HTR-8/SVneo (cell line): ENCODE measurements at places on chromosomes 3 and 15.

DNA sequence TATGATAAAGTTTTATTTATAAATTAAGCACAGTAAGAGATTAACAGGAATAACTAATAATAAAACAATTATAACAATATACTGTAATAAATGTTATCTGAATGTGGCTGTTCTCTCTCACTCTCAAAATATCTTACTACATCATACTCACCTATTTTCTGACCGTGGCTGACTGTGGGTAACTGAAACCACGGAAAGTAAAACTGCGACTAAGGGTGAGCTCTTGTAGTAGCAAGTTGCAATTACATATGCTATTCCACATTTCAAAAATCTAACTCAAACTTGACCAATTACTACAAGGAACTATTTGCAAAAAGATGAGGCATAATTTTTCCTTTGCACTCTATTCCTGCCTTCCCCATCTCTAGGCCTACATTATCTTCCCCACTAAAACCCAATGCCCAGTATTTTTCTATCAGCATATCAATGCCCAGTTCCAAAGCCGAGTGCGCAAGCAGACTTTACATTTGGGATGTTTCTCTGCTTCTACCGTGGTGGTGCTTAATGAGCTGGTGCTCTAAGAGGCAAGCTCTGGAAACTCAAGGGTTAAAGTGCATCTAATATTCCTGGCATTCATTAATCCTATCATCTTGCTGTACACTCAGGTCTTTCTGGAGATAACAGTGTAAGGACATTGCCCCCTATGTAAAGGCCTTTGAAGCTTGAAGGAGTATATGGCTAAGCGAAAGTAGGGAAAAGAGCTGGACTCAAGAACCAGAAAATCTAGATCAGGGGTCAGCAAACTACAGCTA lies 6.7 kb downstream of the PCYT1A start:
- DNase-seq, result no peak

- no peak for DNase-seq
These were observed 50.0 kb upstream of the RFX7 start for GRCh38 chr15:56293495-56294292.

- DNase-seq, result no peak
These were observed 26.0 kb upstream of the CORO2B start for GRCh38 chr15:68552773-68553172.

- no peak for DNase-seq
These were observed 112.3 kb downstream of the P3H2 start for GRCh38 chr3:190008432-190008831.

DNA sequence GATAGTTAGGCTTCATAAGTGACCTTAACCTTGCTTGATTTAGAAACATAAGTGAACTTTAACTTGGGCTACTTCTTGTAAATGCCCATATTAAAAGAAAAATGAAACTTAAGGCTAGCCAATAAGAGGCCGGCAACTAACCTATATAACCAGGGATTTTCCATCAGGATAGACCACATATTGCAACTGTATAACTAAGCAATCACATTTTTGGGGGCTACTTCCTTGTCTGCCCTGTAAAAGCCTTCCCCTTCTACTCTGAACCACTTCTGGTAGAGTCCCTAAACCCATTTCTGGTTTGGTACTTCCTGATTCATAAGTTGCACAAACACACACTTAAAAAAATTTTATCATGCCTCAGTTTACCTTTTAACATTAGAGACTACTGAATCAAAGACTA lies 150.9 kb upstream of the UBE2E2 start:
- DNase-seq, result no peak

- no peak for DNase-seq
These were observed 823.0 kb downstream of the CADM2 start for GRCh38 chr3:85781806-85782205.

DNA sequence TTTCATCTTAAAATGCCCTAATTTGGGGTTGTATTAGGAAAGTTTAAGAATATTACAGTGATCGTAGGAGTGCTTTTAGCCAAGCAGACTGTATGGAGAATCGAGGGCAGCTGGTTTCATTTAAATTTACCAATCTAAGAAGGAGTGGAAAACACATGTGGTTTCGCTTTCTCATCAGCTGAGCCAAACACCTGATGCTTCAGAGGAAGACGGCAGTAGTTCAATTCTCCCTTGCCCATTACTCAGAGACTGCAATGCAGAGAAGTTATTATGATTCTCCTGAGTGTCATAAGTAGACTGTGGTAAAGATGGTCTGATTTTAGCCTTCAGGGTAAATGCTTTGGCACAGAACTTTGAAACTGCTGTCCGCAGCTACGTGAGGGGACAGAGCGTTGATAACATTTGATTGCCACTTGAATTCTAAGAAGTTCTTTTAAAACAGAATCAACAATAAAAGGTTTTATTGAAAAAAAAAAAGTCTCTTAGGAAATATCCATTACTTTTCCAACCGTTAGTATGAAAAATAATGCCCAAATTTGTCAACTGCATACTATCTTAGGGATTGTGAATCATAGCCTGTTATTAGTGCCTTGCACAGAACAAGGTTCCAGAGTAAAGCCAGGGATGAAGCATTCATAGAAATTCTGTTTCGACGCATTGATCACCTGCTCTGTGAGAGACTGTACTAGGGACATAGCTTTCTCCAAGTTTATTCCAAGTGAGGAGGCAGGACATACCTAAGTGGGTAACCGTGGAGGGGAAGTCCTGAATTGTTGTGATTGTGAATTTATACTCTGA lies 25.6 kb downstream of the LYSMD4 start:
- no peak for DNase-seq

- DNase-seq, result peak; percentile 65
These were observed 5.5 kb upstream of the CD200 start for GRCh38 chr3:112327371-112327951.

- no peak for DNase-seq
These were observed 1.8 kb upstream of the ABTB1 start for GRCh38 chr3:127670761-127671522.

DNA sequence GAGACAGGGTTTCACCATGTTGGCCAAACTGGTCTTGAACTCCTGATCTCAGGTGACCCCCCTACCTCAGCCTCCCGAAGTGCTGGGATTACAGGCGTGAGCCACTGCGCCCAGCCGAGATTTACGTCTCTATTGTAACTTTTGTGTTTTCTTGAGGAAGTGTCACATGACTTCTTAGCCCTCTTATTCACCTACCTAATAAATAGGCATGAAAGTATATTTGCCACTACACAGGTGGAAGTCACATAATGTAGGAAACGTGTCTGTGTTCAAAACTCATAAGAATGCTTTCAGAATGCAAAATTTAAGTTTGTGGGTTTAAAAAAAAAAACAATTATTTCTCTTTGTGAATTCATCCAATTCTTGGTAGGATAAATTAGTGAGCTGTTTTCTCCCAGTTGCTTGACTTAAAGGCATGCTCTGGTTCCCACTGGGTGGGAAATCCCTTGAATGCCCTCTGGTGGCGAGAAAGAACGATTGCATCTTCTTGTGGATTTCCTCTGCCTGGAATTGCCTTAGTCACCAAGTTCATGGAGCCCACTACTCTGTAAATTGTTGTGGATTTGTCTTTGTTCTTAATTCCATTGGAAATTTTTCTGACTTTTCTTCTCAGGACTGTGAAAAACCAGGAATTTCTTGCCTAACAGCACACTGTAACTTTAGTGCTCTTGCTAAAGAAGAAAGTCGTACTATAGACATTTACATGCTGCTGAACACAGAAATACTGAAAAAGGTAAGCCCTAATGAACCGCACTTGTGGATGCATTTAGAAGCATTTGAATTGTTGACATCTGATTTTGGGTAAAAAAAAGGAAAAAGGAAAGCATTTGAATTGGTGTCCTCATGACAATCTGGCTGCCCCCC lies 82.2 kb upstream of the CTDSPL start:
- peak; percentile 59 for DNase-seq

- no peak for DNase-seq
These were observed 835 bp upstream of the GMPPB start for GRCh38 chr3:49724586-49724985.

DNA sequence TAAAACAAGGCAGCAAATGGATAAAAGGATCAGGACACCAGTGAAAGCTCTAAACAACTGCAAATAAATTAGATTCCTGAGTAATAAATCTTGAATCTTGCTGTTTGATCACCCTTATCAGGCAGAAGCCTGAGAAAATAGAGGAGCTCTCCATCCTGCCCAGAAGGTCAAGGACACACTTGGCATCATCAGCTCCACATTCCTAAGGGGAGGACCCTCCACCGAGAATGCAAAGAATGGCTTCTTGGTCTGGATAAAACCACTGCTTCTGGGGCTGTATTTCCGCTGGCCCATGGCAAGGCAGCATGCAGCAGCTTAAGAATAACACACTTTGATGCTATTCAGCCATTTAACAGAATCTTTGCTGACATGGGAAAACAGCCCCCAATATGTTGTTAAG lies 108.9 kb upstream of the TSC22D2 start:
- DNase-seq, result peak; percentile 39

DNA sequence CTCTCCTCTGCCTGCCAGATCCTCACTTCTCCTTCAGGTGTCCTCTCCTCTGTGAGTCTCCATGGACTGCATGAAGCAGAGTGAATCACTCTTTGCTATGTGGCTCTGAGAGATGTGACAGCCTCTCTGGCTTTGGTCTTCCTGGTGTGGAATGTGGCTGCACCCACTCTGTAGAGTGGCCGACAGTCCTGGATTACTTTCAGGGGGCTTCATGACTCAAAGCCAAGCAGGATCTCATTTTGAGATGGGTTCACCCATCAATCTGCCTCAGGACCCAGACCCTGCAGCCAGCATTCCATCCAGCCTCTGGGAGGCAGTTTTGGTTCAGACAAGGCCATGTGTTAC lies 221.9 kb upstream of the LYSMD4 start:
- no peak for DNase-seq
